H9 (cell line): ENCODE measurements at places on chromosomes 13 and 19. TPM values are rescaled to one million over a fixed set of nuclear protein-coding genes. Genes with fewer than 3 reads are reported as not detected.
A peak's percentile ranks its signal among the peaks of the same experiment; 100 is the strongest.

GRCh38 chr19:13623716-13624710 is 117.7 kb upstream of the CACNA1A start:
- DNase-seq: no peak

DNA sequence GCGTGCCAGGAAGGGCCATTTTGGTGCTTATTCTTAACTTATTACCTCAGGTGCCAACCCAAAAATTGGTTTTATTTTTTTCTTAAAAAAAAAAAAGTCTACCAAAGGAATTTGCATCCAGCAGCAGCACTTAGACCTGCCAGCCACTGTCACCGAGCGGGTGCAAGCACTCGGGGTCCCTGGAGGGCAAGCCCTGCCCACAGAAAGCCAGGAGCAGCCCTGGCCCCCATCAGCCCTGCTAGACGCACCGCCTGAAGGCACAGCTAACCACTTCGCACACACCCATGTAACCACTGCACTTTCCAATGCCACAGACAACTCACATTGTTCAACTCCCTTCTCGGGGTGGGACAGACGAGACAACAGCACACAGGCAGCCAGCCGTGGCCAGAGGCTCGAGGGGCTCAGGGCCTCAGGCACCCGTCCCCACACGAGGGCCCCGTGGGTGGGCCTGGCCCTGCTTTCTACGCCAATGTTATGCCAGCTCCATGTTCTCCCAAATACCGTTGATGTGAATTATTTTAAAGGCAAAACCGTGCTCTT is 49.3 kb downstream of the RAB20 start:
- DNase-seq: no peak

DNA sequence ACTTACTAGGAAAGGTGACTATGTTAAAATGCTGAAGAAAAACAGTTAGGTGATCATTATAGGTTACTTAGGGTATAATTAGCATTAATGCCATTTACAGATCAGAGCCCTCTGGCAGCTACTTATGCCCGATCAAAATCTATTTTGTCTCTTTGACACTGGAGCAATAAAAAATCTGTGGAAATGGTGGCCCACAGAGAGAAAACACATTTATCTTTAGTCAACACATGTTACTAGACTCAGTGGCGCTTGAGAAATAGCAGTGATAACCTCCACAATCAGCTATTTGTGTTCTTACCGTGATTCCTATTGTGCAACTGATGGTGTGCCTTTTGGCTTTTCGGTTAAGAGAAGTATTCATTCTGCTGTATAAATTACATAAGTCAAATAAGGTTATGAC is 1519.6 kb downstream of the PCDH9 start:
- DNase-seq: no peak

DNAJC15 gene
- 12.2 and 13.4 TPM in 2 replicates for total RNA-seq

ACTL9 gene
- total RNA-seq: not detected in 2 replicates

DNA sequence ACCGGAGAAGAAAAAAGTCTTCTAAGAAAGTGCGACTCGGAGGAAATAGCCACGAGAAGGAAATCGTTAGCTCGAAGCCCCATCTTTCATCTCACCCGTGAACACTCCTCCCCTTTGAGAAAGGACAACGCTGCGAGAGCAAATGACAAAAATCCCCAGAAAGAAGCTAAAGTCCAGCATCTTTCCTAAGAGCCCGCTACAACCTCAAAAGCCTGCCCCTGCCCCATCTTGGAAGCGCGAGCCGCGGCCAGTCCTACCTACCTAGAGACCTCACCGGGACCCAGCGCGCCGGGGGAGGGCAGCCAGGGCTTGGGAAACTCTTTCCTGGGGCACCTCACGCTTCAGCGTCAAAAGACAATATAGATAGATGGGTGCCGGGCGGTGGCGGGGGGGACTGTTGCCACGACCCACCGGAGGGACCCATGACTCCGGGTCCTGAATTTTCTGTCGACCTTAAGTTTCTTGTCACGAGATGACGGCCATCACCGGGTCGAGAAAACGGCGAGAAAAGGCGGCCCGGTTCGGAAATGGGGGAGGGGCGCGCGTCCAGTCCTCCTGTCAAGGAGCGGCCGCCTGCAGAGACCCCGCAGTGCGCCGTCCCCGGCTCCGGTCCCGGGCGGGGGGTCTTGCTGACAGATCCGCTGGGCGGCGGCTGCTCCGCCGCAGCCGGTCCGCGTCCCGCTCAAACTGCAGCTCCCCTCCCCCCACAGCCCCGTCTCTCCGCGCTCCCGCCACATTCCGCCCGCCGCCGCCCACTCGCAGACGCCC is 65.9 kb downstream of the KCNRG start:
- DNase-seq: peak; percentile 63

- DNase-seq: peak; percentile 22
These were observed 3.0 kb upstream of the MATK start for GRCh38 chr19:3788996-3789778.

GRCh38 chr19:10021446-10021845 is 8.2 kb downstream of the RDH8 start:
- no peak for DNase-seq

ABHD13 gene
- 6.1 and 6.2 TPM in 2 replicates for total RNA-seq

DNA sequence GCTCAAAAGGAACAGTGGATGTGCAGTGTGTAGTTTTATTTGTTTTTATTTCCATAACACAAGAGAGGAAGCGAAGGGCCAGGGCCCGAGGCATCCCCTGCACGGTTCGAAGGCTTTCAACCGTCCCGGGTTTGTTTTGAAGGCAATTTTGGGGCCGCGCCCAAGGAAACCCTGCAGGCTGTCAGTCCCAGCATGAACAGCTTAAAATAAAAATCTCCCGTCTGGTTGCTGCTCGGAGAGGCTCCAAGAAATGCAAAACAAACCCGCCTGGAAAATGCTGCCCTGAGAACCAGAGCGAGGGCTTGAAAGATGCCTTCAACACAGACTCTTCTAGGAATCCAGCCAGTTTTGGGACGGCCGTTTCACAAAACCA is 16.0 kb downstream of the LSM4 start:
- no peak for DNase-seq

DNA sequence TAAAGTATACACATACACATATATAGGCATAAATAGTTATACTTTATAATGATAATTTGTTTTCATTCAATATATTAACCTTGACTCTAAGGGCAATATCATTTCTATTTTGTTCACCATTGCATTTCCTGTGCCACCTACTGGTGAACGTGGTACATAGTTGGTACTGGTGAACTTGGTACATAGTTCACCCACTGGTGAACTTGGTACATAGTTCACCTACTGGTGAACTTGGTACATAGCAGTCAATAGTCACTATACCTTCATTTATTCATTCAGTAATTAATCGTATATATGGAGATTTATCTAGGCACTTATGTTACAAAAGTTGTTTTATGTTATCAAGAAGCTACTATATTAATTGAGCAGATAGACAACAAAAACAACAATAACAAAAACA is 172.6 kb upstream of the ATXN8OS start:
- DNase-seq: no peak

DNA sequence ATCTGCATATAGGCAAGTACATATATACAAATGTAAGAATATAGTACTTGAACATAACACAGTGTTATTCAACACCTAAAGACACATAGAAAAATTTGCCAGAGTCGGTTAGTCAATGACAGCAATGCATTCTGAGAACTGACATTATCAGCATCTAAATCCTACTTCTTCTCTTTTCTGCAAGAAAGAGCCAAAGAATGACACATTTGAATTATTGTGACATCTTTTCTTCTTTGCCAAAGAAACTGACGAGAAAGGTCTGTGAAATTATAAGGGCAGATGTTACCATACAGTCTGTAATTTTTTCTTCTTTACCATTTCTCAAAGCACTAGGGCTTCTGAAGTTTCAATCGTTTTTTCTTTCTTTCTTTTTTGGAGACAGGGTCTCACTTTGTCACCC is 350.9 kb upstream of the NBEA start:
- DNase-seq: no peak

GRCh38 chr13:109737046-109737573 is 49.3 kb downstream of the IRS2 start:
- DNase-seq: no peak

LYL1 gene
- 0.63 and 0.86 TPM in 2 replicates for total RNA-seq

DNA sequence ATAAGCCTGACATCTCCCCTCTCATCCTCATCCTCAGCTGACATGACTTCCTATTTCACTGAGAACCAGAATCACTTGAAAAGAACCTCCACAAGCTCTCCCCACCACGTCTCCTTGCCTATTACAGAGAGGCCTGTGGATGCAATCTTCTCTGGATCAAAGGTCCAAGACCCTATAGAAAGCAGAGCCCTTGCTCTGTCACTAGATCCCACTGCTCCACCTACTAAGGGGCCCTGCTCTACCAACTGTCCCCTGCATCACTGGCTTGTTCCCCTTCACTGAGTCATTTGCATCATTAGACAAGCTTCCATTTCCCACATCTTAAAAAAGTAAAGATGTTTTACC is 40.8 kb downstream of the RCBTB2 start:
- DNase-seq: no peak

GRCh38 chr13:113637262-113638160 is 20.5 kb downstream of the ATP4B start:
- DNase-seq: no peak

DNA sequence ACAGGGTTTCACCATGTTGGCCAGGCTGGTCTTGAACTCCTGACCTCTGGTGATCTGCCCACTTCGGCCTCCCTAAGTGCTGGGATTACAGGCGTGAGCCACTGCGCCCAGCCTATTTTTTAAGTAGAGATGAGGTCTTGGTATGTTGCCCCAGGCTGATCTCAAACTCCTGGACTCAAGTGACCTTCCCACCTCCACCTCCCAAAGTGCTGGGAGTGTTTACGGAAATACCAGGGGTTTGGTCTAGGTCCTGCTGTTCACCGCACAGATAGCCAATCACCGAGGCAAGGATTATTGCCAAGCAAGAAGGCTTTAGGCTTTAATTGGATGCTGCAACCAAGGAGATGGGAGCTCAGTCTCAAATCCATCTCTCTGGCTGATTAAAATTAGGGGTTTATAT is 11.6 kb downstream of the CLEC4G start:
- no peak for DNase-seq
